ENCODE measurements at places on chromosomes 1 and 21.

DNA sequence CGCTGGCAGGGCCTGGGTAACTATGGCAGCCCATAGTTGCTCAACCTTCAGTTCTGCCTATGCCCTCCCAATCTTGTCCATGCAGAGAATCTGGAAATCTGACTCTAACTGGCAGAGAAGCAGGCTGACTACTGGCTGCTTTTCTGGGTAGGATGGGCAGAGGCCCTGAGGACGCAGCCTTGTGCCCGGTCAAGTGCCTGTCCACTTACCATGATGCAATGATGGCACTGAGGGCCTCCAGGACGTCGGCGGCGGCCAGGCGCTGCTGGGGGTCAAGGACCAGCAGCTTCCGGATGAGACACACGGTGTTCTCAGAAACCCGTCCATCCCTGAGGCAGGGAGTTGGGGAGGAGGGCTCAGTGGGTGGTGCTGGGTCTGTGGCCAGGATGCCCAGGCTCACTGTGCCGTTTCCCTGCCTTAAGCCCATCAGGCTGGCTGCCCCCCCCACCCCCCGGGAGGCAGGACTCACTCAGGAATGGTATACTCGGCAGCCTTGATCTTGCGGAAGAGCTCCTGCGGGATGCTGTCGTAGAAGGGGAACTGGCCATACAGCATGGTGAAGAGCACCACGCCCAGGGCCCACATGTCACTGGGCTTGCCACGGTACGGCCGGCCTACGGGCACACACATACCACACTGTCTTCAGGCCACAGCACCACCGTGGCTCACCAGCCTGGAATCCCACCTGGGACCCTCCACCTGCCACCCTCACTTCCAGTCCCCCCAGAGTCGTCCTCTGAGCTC lies 20.4 kb upstream of the EVA1B start:
- DNase-seq = no peak

DNA sequence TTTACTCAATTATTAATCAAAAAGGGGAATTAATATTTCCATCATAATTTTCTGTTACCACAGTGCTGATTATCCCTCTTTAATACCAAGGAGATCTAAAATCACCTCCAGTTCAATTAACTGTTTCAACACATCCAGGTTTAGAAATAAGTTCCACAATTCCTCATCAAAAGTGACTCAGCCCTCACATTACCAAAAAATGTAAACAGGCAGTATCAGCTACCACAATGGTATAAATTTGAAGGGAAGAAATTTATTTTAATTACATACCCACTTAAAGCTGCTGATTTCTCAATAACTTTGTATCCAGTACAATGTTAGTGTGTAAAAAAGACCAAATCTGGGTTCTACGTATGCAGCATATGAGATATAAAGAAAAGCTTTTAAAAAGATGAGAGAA lies 51.9 kb downstream of the EIF4G3 start:
- DNase-seq = no peak

DNA sequence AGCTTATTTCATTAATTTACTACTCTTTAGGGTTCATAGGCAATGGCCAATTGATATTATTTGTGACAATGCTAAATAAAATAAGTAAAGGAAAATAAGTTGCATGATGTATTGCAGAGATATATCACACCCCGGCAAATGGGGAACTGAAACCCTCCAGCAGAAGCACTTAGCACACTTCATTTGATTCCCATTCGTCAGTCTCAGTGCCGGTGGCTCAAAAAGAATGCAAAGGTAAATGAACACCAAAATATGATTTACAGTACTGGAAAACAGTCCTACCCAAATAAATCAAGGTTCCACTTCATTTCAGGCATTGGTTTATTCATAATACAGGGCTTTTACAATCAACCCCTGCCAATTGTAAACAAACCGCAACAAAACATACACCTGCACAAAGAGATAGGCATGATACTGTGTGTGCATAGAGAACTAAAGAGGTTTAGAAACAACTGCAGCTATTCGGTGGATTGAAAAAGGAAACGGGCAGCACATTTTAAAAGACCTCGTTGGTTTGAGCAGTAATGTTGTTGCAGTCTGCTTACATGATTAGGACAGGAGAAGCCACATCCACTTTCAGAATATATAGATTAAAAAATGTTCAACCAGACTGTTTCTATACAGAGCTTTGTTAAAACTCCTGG lies 1019.2 kb downstream of the TTLL7 start:
- no peak for DNase-seq

- no peak for DNase-seq
These were observed 94.0 kb downstream of the DPYD start for GRCh38 chr1:97826820-97827219.

DNA sequence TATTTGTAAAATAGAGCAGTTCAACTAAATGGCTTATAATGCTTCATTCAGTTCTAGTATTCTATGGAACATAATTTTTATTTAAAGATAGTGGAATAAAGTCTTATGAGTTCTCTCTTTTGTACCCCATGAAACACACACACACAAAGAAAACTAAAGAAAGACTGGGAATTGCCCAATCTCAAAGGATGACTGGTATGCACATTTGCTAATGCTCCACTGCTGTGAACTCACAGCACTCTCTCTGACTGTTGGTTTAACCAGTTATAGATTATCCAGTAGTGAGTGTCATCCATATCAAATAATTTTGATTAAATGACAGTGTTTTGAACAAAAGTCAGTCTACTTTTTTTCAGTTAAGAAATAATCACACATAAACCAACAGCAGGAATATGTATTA lies 1082.4 kb upstream of the B3GALT2 start:
- no peak for DNase-seq

GRCh38 chr1:245710961-245711903 lies 556.4 kb downstream of the KIF26B start:
- DNase-seq = no peak

DNA sequence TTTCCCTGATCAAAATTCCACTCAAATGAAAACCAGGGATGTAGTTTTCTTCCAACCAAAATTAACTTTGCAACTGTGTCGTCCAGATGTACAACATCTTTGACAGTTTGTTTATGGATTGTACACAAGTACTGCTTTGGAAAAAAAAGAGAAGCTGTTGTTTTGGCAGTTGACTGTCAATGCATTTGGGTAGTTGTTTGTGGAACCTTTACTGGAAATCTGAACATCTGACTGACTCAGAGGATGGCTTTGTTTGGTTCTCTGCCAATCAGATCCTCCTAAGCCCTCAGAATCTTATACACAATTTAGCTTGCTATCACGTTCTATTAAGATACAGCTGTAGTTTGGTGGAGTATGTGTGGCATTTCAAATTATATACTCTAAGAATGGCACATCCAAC lies 195.0 kb downstream of the KCNK2 start:
- no peak for DNase-seq

DNA sequence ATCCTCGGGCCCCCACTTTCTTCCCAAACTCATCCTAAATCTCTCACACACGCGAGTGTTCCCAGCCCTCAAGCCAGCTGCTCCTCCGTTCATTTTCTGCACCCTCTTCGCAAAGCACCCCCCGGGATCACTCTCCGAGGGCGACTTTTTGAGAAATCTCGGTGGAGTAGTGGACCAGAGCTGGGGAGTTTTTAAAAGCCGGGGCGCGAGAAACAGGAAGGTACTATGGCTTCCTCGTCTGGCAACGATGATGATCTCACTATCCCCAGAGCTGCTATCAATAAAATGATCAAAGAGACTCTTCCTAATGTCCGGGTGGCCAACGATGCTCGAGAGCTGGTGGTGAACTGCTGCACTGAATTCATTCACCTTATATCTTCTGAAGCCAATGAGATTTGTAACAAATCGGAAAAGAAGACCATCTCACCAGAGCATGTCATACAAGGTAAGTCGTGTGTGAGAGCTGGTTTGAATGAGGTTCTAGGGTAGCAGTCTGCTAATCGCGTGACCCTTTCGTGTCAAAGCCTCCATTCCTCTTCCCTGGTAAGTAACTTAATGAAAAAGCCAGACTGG lies 800 bp downstream of the DR1 start:
- DNase-seq = peak; percentile 34

DNA sequence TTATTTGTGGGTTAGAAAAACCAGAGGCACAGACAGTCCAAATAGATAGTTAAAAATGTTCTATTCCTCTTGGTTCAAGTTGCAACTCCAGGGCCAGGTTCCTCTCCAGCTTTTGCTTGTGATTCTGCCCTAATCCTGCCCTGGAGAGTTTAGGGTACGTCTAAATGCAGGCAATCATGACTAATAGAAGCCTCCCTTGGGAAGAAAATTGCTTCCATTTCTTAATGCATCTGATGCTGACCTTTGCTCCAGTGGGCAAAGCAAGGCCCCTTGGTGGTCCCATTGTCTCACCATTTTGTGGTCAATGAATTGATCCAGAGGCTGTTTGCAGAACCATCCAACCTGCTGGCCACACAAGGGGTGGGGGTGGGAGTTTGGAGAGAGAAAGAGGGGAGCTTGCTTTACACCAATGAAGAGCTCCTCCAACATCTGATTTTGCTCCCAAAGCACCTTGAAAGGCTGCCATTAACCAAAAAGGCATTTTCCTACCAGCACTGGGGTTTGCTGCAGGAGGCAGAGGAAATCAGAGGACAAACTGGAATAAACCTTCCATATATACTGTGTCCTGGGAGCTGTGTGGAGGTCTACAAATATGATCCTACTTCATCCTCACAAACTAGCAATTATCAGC lies 31.3 kb downstream of the C8B start:
- no peak for DNase-seq

- no peak for DNase-seq
These were observed 3.7 kb downstream of the OLFM3 start for GRCh38 chr1:101992821-101993575.

DNA sequence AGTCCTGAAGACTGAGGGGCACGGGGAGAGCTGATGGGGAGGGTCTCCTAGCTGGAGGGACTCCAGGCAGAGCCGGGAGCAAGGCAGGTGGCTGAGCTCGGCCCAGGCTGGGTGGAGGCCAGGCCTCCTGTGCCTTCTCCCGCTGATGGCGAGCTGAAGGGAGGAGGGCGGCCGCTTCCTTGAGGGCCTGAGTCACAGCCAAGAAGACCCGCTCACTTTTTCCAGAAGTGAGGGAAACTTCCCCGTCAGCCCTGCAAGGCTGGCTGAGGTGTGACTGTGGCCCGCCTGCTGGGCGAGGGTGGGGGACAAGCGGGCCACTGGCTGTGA lies 1.7 kb upstream of the VWA1 start:
- no peak for DNase-seq

DNA sequence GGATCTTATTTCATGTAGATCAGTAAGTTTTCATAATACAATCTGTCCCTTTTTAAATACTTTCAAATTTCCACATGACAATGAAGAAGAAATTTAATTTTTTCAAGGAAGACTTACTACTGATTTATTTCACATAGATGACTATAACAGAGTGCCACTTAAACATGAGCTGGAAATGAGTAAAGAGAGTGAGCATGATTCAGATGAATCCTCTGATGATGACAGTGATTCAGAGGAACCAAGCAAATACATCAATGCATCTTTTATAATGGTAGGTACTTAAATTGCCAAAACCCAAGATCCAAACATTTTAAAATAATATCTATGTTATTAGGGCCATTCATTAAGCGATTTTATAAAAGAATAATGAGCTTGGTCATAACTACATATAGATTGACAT lies 110.4 kb downstream of the PTPRC start:
- DNase-seq = no peak

DNA sequence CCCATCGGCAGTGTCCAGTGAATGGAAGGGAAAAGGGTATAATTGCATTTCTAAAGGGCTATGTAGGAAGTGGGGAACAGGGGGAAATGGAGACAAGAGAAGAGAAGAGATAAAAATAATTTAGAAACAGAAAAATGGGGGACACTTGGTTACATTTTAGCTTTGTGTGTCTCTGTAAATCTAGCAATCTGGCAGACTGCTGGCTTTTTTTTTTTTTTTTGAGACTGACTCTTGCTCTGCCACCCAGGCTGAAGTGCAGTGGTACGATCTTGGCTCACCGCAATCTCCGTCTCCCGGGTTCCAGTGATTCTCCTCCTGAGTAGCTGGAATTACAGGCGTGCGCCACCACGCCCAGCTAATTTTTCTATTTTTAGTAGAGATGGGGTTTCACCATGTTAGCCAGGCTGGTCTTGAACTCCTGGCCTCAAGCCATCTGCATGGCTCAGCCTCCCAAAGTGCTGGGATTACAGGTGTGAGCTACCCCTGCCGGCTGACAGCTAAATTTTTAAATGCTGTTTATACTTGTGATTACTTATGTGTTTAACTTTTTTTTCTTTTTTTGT lies 53.4 kb downstream of the AGPAT3 start:
- DNase-seq = no peak

- DNase-seq = no peak
These were observed 36.2 kb upstream of the CSF1 start for GRCh38 chr1:109874445-109874844.

GRCh38 chr1:3080053-3080955 lies 11.3 kb downstream of the PRDM16 start:
- no peak for DNase-seq

GRCh38 chr1:33460144-33460543 lies 12.3 kb upstream of the ZSCAN20 start:
- DNase-seq = no peak

GRCh38 chr1:84361796-84362195 lies 36.5 kb upstream of the DNASE2B start:
- DNase-seq = no peak

DNA sequence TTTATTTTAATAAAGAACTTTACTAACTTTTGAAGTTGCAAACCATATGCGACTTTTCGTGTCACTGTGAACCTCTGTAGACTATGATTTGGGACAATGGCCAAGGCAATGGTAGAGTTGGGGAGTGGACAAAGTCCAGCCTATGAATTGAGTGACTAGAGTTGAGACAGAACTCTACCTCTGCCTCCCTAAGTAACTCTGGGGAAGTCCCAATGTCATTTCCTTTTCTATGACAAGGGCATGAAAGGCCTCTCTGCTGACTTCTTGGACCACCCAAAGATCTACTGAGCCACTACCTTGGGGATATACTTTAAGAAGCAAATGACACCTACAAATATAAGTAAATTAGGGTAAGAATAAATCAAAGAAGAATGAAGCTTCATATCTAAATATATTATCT lies 19.3 kb downstream of the BEND5 start:
- no peak for DNase-seq

- no peak for DNase-seq
These were observed 65.8 kb downstream of the CD247 start for GRCh38 chr1:167452483-167452882.

DNA sequence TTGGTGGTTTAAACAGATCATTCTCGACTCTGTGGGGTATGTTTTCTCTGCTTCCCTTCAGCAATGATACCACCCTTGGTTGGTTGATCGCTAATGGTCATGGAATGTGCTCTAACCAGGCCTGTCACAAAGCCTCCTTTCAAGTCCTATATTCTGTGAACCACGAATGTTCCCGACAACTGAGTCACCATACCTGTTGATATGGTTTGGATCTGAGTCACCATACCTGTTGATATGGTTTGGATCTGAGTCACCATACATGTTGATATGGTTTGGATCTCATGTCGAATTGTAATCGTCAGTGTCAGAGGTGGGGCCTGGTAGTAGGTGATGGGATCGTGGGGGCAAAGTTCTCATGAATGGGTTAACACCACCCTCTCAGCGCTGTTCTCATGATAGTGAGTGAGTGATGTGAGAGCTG lies 10.2 kb upstream of the CAMK2N1 start:
- no peak for DNase-seq

- DNase-seq = no peak
These were observed 59.1 kb downstream of the EIF4G3 start for GRCh38 chr1:21117597-21118001.

Measured in effector memory CD4-positive, alpha-beta T cell (primary cell).